Central memory CD8-positive, alpha-beta T cell (primary cell): ENCODE measurements at places on chromosomes 5 and 9.

DNA sequence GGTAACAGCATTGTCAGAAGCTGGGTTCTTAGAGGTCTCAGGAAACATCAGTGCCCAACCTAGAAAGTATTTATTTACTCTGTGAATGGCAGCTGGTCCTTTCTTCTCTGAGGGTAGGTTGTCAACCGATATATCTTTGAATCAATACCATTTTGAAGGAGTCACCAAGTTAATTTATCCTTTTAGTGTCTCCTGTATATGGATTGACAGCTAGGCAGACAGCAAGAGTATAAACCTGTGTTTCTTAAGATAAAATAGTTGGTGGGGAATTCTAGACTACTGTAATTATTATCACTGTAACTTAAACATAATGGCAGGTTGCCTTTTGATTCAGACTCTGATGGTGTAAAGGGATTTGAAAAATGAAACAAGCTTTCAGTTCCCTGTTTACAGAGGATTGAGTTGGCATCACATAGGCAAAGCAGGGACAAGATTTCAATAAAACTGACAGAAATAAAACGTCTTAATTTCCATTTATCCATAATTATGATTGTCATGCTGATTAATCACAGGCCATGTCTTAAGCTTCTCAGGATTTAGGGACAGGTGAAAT, 190.8 kb upstream of the HAPLN1 start:
- no peak for DNase-seq

DNA sequence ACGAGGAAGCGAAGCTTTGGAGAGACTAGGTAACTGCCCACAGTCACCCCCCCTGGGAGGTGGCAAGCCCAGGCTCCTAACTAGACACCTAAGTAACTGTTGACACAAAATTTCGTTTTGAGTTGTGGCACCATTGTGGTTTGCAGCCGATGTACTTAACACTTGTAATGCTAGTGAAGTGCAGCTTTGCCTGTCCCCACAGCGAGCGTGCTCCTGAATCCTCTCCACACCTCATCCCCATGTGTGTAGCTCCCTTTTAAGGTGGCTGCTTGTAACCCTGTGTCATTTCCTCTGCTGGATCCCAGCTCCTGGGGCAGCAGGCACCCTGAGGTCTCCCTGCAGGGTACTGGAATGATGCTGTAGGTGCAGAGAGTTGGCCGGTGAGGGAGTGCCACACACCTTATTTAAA, 114.9 kb downstream of the TRIO start:
- no peak for DNase-seq

DNA sequence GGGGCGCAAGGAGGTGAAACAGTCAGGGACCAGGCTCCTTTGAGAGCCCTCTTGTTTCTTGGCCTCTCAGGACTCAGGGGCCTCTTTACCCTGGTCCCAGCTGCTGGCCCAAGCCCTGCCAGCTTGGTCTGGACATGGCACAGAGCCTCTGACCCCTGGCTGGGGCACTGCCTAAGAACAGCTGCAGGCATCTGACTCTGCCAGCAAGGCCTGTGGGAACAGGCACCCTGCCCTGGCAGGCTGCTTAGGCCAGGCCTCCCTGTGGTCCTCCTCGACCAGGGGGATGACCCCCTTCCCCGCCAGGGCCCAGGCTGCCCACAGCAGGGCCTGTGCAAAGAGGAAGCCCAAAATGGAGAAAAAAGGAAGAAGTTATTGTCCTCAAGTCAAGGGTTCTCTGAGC, 25.5 kb downstream of the OLFML2A start:
- no peak for DNase-seq

DNA sequence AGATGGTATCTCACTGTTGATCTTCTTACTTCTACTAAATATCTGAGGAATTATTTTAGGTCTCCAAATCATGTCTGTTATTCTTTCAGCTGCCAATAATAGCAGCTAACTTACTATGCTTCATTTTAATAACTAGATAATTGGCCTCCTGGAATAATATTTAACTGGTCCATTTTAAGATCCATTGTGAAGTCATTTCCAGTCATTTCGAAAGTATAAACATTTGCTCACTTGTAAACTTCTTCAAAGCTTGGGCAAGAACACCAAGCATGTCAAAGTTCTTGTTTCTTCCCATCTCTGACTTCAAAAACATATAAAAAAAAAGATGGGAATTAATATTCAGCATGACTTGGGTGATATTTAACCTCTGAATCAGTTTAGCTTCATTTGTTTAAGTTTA, 61.4 kb upstream of the MRPS30 start:
- no peak for DNase-seq

DNA sequence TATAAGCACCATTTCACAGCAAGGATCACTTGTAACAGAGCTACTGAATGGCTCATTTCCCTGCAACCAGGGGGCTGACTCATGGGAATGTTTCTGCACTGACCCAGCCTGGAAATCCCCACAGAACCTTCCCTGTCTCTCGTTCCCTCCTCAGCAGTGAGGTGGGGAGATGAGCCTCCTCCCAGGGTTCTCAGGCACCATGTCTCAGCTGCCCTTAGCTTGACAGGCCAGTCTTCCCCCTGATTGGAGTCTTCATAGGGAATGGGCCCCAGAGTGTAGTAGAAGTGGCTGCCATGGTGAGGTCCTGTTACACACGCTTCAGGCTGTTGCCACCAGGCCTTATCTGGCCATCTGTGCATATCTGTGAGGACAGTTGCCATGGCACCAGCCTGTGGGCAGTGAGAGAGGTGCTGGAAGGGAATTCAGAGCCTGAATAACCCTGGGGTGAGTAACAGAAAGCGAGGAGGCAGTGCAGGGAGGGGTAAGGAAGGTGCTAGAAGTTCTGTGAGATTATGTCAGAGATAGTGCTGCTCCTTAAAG, 324.4 kb downstream of the ENC1 start:
- no peak for DNase-seq

DNA sequence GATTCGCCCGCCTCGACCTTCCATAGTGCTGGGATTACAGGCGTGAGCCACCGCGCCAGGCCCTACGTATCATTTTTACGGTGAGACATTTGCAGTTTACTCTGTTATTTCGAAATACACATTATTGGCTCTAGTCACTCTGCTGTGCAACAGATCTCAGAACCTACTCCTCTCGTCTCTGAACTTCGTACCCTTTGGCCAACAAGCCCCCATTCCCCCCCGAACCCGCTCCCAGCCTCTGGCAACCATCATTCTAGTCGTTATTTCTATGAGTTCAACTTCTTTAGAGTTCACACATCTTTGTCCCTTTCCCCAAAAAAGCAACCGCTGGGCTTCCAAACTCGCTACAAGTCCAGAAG, 735 bp downstream of the PTGR1 start:
- DNase-seq: no peak

GRCh38 chr9:105887679-105888078, 193.3 kb downstream of the TMEM38B start:
- DNase-seq: no peak

DNA sequence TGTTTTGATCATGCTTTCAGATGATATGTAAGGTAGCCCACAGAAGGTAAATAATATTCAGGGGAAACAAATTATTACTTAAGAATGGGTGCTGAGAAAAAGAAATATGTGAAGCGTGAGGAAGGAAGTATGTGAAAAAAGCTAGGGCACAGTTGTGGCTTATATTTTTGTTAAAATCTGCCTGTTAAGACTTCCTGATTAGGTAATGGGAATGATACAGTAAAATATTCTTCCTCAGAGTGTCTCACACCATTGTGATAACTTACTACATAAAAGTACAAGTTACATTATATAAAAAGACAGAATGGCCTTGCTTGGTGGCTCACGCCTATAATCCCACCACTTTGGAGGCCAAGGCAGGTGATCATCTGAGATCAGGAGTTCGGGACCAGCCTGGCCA, 18.7 kb upstream of the PARP8 start:
- DNase-seq: no peak

- DNase-seq: no peak
Observed at GRCh38 chr9:137784641-137785513, 92.7 kb upstream of the CACNA1B start.

- no peak for DNase-seq
Observed at GRCh38 chr5:132501629-132501956, 11.0 kb upstream of the IRF1 start.

DNA sequence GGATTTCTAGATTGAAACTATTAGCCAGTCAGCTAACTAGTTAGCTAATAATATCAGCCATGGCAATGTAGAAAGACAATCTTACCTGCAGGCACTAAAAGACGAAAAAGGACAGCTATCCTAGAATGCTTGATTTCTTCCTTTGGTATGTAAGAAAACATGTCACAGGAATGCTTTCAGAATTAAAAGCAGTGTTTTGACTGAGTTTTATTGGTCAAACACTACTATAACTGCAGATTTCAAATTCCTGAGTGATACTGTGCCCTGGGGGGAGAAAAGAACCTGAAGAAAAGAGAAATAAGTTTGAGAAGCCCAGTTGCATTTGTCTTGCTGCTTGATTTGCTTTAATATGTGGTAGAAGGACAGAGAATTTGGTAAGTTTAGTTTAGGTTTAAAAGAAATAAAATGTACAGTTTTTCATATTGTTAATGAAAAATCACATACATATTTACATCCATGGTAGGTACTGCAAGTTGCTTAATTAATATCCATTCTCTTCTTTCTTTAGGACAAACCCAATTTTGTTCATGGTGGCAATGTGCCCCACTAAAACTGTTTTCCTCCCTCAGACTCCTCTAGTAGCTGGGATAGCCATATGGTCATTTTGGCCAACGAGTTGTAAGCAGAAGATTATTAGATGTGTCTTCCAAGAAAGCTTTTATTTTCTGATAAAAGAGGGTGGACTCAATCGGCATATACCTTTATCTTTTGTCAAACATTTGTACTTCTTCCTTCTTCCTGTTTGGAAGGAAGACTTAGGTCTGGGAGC, 4.3 kb upstream of the FAM169A start:
- DNase-seq: no peak

DNA sequence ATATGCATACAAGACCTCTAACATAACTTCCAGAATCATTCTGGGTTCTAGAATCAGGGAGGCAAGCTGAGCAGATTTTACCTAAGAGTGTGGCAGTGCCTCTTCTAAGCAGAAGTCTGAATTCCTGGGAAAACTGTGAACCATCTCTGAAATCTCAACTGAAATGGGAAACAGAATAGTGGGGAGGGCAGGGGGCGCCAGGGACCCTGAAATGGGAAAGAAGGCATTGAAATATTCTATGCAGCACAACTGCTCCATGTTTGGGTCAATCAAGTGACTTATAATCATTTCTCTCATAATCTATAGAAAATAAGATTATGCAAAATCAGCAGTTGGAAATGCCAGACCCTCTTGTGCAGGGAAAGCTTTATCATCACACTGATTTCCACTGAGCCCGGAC, 156.1 kb downstream of the EBF1 start:
- no peak for DNase-seq

GRCh38 chr5:179762079-179762780, 29.6 kb downstream of the MAML1 start:
- no peak for DNase-seq

DNA sequence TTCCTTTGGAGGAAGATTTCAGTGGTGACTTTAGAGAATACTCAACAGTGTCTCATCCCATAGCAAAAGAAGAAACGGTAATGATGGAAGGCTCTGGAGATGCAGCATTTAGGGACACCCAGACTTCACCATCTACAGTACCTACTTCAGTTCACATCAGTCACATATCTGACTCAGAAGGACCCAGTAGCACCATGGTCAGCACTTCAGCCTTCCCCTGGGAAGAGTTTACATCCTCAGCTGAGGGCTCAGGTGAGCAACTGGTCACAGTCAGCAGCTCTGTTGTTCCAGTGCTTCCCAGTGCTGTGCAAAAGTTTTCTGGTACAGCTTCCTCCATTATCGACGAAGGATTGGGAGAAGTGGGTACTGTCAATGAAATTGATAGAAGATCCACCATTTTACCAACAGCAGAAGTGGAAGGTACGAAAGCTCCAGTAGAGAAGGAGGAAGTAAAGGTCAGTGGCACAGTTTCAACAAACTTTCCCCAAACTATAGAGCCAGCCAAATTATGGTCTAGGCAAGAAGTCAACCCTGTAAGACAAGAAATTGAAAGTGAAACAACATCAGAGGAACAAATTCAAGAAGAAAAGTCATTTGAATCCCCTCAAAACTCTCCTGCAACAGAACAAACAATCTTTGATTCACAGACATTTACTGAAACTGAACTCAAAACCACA, 67.4 kb downstream of the VCAN start:
- DNase-seq: no peak

DNA sequence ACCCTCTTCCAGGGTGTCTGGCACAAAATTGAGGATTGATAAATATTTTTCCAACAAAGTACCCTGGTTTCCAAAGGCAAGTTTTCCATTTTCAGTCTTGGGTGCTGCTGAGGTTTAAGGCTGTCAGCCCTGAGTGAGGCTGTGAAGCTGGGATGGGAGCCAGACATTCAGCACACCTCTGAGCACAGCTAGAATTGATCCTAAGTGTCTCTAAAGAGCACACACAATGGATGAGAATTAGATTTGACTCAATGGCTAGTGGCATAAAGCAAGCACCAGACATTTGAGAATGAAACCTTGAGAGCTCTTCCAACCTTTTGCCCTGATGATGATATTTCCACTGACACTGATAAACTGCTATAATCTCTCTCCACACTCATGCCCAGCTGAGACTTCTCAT, 131.5 kb downstream of the MARCHF11 start:
- DNase-seq: no peak

GRCh38 chr5:126851501-126852011, 74.6 kb downstream of the LMNB1 start:
- DNase-seq: no peak

GRCh38 chr9:68546596-68547390, 6.1 kb upstream of the TMEM252 start:
- DNase-seq: no peak

DNA sequence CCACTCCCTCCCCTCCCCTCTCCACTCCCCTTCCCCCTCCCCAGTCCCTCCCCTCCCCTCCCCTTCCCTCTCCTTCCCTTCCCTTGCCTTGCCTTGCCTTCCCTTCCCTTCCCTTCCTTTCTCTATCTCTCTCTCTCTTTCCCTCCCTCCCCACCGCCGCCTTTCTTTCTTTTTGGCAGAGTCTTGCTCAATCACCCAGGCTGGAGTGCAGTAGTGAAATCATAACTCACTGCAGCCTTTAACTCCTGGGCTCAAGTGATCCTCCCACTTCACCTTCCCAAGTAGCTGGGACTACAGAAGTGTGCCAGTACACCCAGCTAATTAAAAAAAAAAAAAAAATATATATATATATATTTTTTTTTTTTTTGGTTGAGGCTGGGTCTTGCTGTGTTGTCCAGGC, 45.5 kb downstream of the IL31RA start:
- no peak for DNase-seq

- DNase-seq: no peak
Observed at GRCh38 chr5:159005062-159005461, 94.7 kb downstream of the EBF1 start.

- DNase-seq: no peak
Observed at GRCh38 chr9:1087120-1087881, 37.1 kb downstream of the DMRT2 start.

GRCh38 chr5:52838326-52839015, 50.8 kb downstream of the ITGA1 start:
- DNase-seq: no peak
